ENCODE measurements at places on chromosomes 7 and 10.

GRCh38 chr10:131031346-131031745, 280.2 kb downstream of the TCERG1L start:
- no peak for DNase-seq

DNA sequence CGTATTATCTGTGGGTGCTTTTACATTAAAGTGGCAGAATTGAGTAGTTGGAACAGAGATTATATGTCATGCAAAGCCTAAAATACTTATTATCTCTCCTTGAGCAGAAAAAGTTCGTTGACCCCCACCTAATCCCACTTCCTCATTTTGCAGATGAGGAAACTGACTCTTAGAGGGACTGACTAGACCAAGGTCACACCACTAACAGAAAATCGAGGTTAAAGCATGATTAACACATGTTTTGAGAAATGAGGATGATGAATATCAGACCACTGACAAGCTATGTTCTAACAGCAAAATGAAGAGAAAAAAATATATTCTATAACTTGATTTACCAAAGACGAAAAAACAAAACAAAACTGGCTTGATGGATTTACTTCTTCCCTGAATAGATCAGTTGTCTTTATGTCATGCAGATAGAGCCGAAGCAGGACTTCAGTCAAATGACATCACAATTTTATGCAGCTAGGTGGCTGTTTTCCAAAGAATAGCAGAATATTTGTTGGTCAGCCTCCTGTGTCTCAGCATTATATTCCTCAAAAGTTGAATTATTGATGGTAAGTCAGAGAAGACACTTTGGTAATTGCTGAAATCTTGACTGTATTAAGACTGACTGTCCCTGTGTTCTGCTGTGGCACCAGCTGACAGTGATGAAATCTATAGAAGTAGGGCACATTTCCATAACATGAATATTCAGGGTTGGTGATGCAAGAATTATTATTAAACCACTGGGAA, 24.2 kb upstream of the SMIM30 start:
- no peak for DNase-seq

DNA sequence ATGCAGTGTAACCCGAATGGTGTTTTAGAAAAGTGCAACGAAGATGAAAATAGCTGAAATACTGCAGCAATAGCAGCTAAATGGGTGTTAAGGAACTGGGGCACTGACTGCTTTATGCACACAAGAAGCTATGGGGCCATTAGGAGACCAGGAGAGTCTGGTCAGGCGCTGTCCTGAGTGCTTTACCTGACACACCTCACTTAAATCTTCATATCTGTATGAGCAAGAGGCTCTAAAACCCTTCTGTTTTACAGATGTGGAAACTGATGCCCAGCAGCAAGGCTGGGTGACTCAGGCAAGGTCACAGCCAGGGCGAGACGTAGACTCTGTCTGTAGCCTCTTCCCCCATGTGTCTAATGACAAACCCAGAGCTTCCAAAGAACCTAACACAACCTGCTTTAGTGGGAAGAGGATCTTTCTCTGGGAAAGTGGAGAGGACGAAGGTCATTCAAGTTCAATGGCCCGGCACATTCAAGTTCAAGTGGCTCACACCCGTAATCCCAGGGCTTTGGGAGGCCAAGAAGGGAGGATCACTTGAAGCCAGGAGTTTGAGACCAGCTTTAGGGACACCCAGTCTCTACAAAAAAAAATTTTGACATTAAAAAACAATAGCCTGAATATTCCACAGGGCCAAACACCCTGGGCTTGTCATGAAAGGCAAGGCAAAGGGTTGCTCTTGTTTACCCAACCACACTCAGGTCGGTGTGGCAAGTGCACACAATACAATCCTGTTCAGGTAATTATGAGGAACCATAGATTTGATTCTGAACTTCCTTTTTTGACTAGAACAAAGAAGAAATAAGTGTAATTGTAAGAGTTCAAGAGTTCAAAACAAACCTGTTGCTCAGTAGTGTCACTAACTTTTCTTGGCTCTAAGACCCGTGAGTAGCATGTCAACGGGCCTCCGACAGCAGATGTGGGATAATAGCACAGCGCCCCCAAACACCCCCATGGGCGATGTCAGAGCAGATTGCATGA, 53.7 kb upstream of the KLF6 start:
- no peak for DNase-seq

DNA sequence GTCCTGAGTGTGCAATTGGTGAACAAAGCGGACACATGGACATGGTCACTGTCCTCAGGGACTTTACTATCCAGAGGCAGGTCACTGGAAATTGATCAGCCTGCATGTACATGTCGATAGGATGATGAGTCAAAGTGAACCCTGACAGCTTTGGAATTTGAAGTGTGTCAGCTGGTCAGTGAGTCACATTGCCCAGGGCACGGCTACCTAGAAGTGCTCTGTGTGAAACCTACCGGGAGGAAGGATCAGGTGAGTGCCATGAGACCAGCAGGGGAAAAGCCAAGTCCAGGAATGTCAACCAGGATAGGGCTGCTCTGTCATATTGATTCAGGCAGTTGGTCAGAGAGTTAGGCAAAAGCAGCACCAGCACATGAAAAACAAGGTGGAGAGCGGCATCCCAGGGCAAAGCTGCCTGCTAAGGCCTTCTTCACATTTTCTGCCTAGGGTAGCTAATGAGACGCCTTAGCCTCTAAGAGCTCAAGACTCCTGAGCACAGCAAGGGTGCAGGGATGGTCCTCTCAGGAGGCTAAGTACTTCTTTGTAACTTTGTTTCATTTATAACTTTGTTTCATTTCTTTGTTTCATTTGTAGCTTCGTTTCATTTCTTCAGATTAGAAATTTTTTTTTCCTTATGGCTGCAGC, 19.4 kb upstream of the PDCD4 start:
- DNase-seq: no peak

DNA sequence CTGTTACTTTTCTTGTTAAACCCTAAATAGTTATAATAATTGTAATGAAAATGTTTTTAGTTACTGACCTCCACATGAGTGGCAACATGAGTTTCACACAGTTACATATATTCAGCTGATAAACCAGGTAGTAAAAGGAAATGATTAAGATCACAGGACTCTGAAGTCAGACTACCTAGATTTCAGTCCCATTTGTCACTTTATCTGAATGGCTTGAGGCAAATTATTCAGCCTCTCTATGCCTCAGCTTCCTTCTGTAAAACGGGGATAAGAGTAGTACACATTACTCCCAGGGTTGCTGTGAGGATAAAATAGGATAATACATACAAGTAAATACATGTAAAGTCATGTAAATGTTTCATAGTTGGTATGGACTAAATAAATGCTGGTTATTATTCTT, 254.3 kb upstream of the LRRTM3 start:
- no peak for DNase-seq

DNA sequence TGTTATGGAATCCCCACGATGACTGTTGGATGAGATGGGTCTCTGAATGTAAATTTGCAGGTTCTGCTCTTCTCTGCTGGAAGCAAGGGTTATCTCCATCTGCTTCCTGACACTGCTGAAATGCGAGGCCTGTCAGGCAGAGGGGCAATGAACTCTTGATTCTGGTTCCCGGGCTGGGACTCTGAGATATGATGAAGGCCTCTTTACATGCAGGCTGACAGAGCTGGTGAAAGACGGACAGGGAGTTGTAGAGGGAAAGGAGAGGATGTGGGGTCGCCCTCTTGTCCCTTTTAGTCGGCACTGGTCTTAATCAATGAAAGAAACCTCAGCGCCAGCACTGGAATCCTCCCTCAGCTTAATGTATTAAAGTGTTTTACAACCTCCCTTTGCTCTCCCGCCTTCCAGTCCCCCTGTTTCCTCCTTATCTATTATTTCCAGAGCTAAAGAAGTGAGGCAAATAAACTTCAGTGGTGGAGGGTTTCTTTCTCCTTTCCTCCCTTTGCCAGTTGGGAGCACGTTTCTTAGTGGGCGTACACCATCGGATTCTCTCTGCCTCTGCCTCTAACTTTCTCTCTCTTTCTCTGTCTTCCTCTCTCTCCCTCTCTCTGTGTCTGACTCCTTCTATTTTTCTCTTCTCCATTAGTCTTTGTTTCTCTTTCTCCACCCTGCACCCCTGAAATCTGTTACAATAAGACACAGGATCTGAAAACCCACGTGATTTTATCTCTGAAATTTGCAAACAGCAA, 145.6 kb downstream of the BAMBI start:
- no peak for DNase-seq

GRCh38 chr7:91910171-91910570, 29.7 kb upstream of the MTERF1 start:
- no peak for DNase-seq

DNA sequence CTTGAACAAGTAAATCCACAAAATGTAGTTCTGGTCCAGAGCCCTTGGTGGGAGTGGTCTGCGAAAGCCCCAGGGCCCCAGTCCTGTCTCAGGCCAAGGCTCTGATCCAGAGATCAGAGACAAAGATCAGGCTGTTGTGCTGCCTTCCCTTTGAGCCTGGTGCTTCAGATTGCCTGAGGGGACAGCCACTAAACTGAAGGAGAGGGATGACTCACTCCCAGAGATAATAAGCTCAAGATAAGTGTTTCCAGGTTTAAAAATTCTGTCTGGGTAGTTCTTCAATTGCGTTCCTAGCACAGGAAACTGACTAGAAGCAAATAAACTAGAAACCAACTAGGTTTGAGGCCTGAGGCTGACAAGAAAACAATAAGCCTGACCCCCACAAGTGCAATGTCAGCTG, 190.2 kb downstream of the RAMP3 start:
- no peak for DNase-seq

- no peak for DNase-seq
These were observed 538.5 kb upstream of the MKI67 start for GRCh38 chr10:128664729-128665128.

GRCh38 chr10:76231286-76231934, 800.0 kb downstream of the LRMDA start:
- no peak for DNase-seq

- DNase-seq: no peak
These were observed 3.8 kb downstream of the HHEX start for GRCh38 chr10:92693534-92693893.

DNA sequence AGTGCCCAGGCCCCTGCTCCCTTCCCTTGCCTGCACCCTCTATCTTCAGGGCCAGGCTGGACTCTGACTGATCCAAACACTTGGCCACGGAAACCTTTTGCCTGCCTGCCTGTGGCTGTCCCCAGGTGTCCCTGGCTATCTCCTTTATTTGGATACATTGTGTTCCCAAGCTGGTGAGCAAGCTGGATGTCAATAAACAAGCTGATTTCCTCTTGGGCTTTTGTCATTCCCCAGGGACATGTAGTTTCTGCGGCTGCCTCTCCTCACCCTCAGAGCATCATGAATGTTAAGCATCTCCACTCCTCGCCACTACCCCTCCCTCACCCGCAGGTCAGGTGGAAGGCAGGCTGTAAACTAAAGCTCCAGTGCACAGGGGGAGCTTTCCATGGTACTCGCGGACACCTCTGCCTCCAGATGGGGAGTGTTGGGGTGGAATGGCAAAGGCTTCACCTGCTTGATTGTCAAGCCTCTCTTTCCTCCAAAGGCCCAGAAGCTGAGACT, 6.9 kb downstream of the GHRHR start:
- no peak for DNase-seq

DNA sequence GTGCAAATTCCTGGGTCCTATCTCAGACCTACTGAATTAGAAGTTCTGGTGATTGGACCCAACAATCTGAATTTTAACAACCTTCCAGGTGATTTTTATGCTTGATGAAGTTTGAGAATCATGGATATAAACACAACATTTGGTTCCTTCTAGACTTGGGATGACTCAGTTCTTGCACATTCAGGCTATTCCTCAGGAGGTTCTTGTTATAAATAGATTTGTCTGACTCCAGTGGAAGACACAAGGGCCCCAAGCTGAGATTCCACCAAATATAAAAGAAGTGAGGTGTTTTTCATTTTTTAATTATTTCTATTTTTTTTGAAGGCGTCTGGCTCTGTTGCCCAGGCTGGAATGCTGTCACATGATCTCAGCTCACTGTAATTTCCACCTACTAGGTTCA, 9.4 kb upstream of the TAS2R16 start:
- no peak for DNase-seq

GRCh38 chr10:37125191-37125732, at the start of gene ANKRD30A:
Gene ANKRD30A (plus strand): TSS chr10:37125598. CDS start chr10:37125788, 190 bp downstream.
- DNase-seq: no peak

GRCh38 chr10:122269059-122269687, 1.9 kb upstream of the BTBD16 start:
- no peak for DNase-seq

- DNase-seq: no peak
These were observed 268.9 kb upstream of the SEMA3C start for GRCh38 chr7:81187753-81188152.

DNA sequence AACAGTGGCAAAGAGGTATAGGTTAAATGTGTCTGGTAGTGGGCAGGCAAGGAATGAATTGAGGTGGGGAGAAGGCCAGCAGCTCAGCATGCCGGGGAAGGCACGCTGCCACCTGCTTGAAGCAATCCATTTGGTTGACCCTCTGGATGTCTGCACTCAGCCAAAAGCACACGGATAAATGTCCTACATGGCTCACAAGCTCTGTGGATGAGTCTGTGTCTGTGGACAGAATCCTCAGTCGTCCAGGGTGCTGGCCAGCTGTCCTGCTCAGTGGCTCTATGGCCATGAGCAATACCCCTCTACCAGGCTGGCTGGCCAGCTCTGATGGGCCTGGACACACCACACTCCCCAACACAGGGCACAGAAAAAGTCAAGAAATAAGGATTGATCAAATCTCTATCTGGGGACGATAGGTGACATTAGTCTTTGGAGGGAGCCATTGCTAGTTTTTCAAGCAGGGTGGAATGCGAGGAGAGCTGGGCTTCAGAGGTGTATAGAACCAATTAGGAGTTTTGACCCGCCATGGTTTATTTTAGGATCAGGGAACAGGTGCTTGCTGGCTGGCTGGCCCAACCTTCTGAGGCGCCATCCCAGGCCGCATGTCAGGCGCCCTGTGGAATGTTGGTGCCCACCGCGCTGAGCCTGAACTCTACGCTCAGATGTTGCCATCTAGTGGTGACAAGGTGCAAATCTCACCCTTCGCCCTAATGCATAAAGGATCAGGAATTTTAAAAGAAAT, 493.4 kb downstream of the TNS3 start:
- DNase-seq: no peak

GRCh38 chr10:6231146-6231545, 28.4 kb downstream of the PFKFB3 start:
- DNase-seq: no peak

DNA sequence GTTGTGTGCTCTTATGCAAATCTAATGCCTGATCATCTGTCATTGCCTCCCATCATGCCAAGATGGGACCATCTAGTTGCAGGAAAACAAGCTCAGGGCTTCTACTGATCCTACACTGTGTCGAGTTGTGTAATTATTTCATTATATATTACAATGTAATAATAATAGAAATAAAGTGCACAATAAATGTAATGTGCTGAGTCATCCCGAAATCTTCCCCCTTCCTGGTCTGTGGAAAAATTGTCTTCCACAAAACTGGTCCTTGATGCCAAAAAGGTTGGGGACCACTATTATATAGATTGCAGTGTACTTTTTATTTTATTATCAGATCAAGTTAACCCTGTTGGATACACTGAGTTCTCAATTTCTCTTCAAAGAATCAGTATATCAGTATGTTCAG, 50.2 kb downstream of the BBS9 start:
- no peak for DNase-seq

- DNase-seq: no peak
These were observed 2.1 kb downstream of the CPED1 start for GRCh38 chr7:120990468-120991118.

- no peak for DNase-seq
These were observed 28.0 kb downstream of the DNAJC1 start for GRCh38 chr10:21975378-21975990.

- DNase-seq: no peak
These were observed 109.2 kb downstream of the PIP4K2A start for GRCh38 chr10:22605168-22605567.

GRCh38 chr7:15685358-15686294, 857 bp downstream of the MEOX2 start:
- DNase-seq: no peak
